Adrenal gland (tissue), 19 donors: ENCODE measurements at places on chromosomes 6 and 20. TPM values are rescaled to one million over a fixed set of nuclear protein-coding genes. Genes with fewer than 3 reads are reported as not detected.

GRCh38 chr6:136593748-136594490, 43.7 kb upstream of the MAP7 start:
- no peaks in the 10 kb centered on the region for H3K27me3 ChIP-seq
- peak; percentile 66 for DNase-seq
- H3K4me1 ChIP-seq: peaks cover 24% of the 10 kb centered on the region
- H3K36me3 ChIP-seq: peaks cover 77% of the 10 kb centered on the region

- H3K27ac ChIP-seq: no peak overlapping the region
- H3K4me1 ChIP-seq: no peaks in the 10 kb centered on the region
- no peaks in the 10 kb centered on the region for H3K36me3 ChIP-seq
- H3K27me3 ChIP-seq: no peaks in the 10 kb centered on the region
- no peak for DNase-seq
These were observed 82.8 kb upstream of the E2F3 start for GRCh38 chr6:20318851-20319387.

DNA sequence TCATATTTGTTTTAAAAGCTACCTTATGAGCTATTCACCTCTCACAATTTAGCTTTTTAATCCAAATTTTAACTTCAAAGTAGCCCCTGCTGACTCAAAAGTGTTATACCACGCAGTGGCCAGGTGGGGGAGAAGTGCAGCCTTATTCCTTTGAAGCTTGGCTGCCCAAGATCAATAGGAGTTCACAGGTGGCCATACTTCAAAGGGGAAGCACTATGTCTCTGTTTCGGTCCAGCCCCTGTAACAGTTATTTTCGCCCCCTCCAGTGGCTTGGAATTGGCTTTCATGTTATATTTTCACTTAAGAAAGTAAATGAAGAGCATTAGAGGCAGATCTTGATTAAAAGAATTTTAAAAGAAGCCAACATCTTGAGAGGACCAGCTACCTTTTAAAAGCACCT, 608.4 kb downstream of the EPHA7 start:
- DNase-seq: peak; percentile 27
- H3K27me3 ChIP-seq: no peaks in the 10 kb centered on the region
- no peak overlapping the region for H3K27ac ChIP-seq
- no peaks in the 10 kb centered on the region for H3K36me3 ChIP-seq
- H3K4me3 ChIP-seq: no peak overlapping the region

The SLC25A27 gene
- 3.1 TPM for total RNA-seq

DNA sequence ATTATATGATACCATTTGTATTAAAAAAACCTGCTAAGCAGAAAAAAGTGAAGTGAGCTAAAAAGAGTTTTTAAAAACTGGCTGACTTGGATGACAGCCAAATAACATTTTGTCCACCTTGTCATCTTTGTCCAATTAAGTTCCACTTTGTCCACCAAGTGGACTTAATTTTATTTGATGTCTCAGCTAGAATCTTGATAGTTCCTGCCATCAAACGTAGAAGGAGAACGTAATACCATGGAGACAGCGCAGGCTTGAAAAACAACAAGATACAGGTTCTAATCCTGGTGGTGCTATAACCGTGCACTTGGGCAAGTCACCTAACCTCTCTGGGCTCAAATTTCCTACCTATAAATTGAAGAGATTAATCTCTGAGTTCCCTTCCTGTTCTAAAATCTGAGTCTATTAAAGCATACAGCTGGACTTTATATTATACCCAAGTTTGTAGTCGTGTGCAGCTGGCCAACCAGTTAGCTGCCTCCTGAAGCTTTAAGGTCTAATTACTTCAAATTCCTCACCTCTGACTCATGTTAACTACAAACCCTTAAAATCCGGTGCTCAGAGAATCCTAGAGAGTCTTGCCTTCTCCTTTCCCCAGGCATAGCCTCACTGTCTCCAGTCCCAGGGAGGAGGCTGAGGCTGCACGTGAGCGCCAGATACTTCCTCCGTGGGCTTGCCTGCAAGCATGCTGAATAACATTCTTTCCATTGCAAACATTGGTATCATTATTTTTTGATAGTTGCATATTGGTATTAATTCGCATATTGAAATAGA, 16.8 kb downstream of the TMEM244 start:
- H3K27ac ChIP-seq: no peak overlapping the region
- H3K27me3 ChIP-seq: peaks cover 6% of the 10 kb centered on the region
- no peaks in the 10 kb centered on the region for H3K36me3 ChIP-seq
- no peak for DNase-seq
- no peak overlapping the region for H3K4me3 ChIP-seq

GRCh38 chr6:105894556-105894955, 191.6 kb upstream of the PRDM1 start:
- no peaks in the 10 kb centered on the region for H3K4me1 ChIP-seq
- no peak overlapping the region for H3K27ac ChIP-seq
- DNase-seq: no peak

GRCh38 chr6:1445650-1446330, 56.4 kb downstream of the FOXF2 start:
- no peak overlapping the region for H3K27ac ChIP-seq
- no peaks in the 10 kb centered on the region for H3K4me1 ChIP-seq
- H3K36me3 ChIP-seq: no peaks in the 10 kb centered on the region
- H3K27me3 ChIP-seq: no peaks in the 10 kb centered on the region

The GPLD1 gene
- total RNA-seq: 1.2 TPM

- DNase-seq: no peak
- H3K36me3 ChIP-seq: no peaks in the 10 kb centered on the region
- no peaks in the 10 kb centered on the region for H3K27me3 ChIP-seq
- H3K4me3 ChIP-seq: no peak overlapping the region
- peaks cover 3% of the 10 kb centered on the region for H3K4me1 ChIP-seq
These were observed 205.1 kb upstream of the SMLR1 start for GRCh38 chr6:130622142-130622541.

The HEBP2 gene
- total RNA-seq: 44.5 TPM

GRCh38 chr6:44645276-44645675, 257.8 kb downstream of the CDC5L start:
- H3K27me3 ChIP-seq: no peaks in the 10 kb centered on the region
- no peaks in the 10 kb centered on the region for H3K36me3 ChIP-seq
- no peaks in the 10 kb centered on the region for H3K4me1 ChIP-seq

DNA sequence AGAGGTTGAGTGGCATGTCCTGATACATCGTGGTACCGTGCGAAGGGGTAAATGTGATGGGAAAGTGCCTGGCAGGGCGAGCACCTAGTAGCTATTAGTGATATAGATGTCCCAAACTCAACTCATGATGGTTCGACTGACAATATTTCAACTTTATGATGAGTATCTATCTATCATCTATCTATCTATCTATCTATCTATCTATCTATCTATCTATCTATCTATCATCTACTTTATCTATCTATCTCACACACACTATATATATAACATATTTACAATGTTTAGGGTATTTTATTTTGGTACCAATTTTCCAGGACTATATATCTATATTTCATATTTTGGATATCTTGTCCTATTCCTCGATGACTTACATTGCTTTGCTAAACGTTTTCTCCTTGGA, 5.5 kb downstream of the BCAS1 start:
- H3K27ac ChIP-seq: no peak overlapping the region
- H3K4me1 ChIP-seq: no peaks in the 10 kb centered on the region
- DNase-seq: no peak
- no peaks in the 10 kb centered on the region for H3K27me3 ChIP-seq

GRCh38 chr6:165936096-165936495, 231.6 kb downstream of the TBXT start:
- H3K27ac ChIP-seq: no peak overlapping the region
- H3K27me3 ChIP-seq: no peaks in the 10 kb centered on the region
- no peak for DNase-seq
- no peak overlapping the region for H3K4me3 ChIP-seq
- no peaks in the 10 kb centered on the region for H3K36me3 ChIP-seq
- H3K4me1 ChIP-seq: no peaks in the 10 kb centered on the region

DNA sequence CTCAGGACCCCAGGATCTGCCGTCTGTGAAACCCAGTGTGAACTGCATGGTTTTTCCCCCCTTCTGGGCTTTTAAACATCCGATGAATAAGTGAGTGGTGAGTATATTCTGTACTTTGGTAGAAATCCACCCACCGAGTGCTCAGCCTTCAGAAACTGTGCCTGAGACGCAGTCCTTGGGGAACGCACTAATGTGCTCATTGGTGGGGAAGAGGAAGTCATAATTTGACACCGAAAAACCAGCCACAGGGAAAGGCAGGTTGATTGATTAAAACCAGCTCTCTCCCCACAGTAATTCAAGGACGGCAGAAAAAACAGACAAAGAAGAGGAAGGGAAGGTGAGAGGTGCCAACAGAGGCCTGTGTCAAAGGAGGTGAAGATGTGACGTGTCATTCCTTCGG, 21.7 kb downstream of the EDN3 start:
- no peak overlapping the region for H3K27ac ChIP-seq
- DNase-seq: no peak
- H3K4me3 ChIP-seq: no peak overlapping the region
- no peaks in the 10 kb centered on the region for H3K4me1 ChIP-seq

The CLIC5 gene
- total RNA-seq: 5.3 TPM

The PACSIN1 gene
- not detected for total RNA-seq

The UST gene
- total RNA-seq: 21.0 TPM

- H3K4me1 ChIP-seq: no peaks in the 10 kb centered on the region
- no peak overlapping the region for H3K27ac ChIP-seq
- no peaks in the 10 kb centered on the region for H3K36me3 ChIP-seq
- DNase-seq: no peak
These were observed 62.8 kb downstream of the STK35 start for GRCh38 chr20:2164421-2164820.

- H3K27me3 ChIP-seq: no peaks in the 10 kb centered on the region
- no peaks in the 10 kb centered on the region for H3K36me3 ChIP-seq
- H3K4me3 ChIP-seq: no peak overlapping the region
These were observed 671.5 kb downstream of the PRKN start for GRCh38 chr6:162056061-162056460.
